ENCODE measurements at places on chromosomes 11 and 22.

DNA sequence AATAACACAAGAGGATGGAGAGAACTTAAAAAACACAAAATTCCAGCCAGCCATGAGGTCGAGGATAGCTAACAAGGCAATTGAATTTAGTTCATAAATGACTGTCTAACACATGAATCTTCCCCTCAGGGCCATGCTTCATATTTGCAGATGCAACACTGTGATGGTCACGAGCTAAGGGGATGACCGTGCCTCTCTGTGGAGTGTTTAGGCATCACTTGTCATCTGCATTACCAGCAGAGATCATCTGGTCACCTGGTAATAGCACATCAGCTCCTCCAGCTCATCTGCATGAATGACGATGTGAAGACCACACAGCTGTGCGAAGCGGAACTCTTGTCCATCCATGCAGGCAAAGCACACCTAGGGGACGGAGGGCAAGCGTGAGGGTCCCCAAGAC lies 20.9 kb upstream of the SLC25A1 start:
- DNase-seq: no peak

- no peak for DNase-seq
Measured at GRCh38 chr22:38830026-38830844, 13.6 kb downstream of the NPTXR start.

DNA sequence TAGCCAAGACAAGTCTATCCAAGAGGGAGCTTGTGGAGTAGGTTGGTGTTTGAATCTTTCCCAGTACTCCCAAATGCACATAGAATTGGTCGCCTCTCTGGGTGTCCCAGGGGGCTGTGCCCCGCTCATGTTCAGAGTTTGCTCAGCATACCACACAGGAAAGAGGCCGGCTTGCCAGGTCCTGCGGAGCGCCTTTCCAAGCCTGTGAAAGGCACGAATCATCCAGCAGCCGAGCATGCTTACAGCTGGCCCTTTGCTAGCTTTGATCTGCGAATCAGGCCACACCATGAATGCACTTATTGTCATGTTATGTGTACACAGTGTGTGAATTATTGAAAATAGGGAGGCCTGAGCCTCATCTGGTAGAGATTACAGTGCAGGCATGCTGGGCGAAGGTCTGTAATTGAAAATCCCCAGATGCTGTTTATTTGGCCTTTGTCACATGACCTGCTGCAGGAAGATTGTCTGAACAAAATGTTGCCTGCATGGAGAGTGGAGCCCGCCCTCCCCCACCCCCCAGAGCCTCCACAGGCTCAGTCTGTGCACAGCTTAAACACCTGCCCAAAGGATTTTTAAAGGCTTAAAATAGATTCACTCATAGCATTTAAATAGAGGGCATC lies 163.3 kb upstream of the RASSF10 start:
- DNase-seq: no peak

GRCh38 chr11:36596880-36597279 lies 1.2 kb downstream of the RAG2 start:
- DNase-seq: no peak

GRCh38 chr11:126109941-126110731 lies 47.5 kb upstream of the CDON start:
- DNase-seq: no peak

- no peak for DNase-seq
Measured at GRCh38 chr11:65646958-65647701, 9.2 kb downstream of the SIPA1 start.

GRCh38 chr11:294780-295179 lies 4.5 kb downstream of the IFITM5 start:
- DNase-seq: no peak
